ENCODE measurements at places on chromosomes 4 and X.

DNA sequence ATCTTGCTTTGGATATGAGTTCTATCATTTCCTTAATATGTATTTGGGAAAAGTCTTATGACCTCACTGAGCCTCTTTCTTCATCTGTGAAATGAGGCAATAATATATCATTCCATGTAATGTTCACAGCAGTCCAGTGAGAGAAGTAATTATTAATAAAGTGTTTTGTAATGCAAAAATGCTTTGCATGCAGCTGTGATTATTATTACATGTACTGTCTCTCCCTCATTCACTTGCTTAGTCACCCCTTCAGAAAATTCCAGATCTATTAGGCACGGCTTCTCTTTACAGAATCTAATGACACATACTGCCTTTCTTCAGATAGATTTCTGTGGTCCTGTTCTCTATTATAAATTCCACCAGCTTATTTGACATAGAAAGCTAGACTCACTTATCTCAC is 53.5 kb upstream of the FGF13 start:
- no peak for DNase-seq

- no peak for DNase-seq
Observed at GRCh38 chrX:21528076-21528475, 130.1 kb downstream of the KLHL34 start.

DNA sequence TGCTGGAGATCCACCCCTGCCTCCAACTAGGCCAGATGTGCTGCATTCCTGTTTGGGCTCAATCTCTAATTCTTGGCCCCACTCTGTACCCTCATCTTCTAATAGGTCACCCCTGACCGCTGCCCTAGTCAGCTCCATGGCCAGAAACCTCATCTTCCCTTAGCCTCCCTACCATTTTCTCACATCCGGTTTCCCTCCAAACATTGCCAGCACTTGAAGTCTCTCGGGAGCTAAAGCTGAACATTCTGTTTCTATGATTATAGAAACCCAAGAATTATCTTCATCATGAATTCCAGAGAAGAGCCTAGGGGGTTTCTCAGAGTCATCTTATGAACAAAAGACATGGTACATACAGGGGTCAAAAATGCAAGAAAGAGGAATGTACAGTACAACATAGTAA is 179.7 kb downstream of the AMELX start:
- DNase-seq, result no peak

DNA sequence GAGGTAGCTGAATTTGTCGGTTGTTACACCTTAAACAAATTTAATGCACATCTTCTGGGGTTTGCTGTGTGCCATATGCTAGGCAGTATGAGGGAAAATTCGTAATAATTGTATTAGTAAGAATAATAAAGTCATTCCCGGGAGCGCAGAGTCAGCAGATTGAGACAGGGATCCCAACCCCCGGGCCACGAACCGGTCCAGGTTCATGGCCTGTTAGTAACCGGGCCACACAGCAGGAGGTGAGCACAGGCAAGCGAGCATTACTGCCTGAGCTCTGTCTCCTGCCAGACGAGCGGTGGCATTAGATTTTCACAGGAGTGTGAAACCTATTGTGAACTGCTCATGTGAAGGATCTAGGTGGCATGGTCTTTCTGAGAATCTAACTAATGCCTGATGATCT is 114.9 kb downstream of the PCDH7 start:
- no peak for DNase-seq

DNA sequence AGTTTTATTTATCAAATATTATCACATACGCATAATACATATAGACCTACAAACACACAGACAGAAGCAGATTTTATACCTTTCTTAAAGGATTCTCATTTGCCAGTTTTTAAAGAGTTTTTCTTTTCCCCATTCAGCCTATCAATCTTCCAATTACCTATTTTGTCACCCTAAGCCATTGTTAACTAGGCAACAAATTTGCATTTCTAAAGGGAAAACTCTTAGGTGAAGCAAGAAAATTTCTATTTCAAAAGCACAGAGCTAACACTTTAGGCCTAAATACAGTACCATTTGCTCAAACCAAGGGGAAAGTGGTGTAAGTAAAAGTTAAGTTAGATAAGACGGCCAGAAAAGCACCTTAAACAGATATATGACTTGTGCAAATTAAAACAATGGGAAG is 156.6 kb downstream of the NDST3 start:
- no peak for DNase-seq

- DNase-seq, result no peak
Observed at GRCh38 chr4:117421706-117422105, 336.3 kb upstream of the TRAM1L1 start.

DNA sequence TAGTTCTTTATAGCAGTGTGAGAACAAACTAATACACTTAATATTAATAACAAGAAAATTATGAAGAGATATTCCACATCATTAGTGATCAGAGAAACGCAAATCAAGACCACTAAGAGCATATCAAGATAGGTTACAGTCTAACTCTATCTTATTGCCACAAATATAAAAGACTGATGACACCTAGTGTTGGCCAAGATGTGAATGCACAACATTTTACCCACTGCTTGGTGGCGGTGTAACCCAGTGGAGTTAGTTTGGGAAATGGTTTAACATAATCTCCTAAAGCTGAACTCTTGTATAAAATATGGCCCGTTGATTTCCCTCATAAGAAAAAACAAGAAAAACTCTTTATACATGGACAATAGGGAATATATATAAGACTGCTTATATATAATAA is 92.4 kb downstream of the SLITRK2 start:
- peak; percentile 18 for DNase-seq

- no peak for DNase-seq
Observed at GRCh38 chr4:175536852-175537453, 275.1 kb downstream of the GPM6A start.

GRCh38 chr4:83259586-83259985 is 25.0 kb downstream of the COQ2 start:
- DNase-seq, result no peak

- no peak for DNase-seq
Observed at GRCh38 chr4:74111990-74112389, 13.0 kb upstream of the CXCL2 start.

- no peak for DNase-seq
Observed at GRCh38 chrX:49089553-49089952, 9.9 kb upstream of the WDR45 start.

GRCh38 chr4:143406523-143406922 is 69.8 kb downstream of the GAB1 start:
- peak; percentile 15 for DNase-seq

DNA sequence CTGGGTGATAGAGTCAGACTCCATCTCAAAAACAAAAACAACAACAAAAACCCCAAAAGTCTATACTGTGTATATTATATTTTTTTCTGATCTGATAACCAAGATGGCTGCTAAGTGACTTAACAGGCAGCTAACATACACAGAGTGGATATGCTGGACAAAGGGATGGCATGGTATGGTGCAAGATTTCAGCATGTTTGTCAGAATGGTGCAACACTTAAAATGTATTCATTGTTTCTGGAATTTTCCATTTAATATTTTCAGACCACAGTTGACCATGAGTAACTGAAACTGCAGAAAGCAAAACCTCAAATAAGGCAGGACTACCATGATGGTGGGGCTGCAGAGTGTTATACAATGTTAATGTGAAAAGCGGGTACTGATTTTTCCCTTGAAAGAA is 6.1 kb upstream of the BOD1L1 start:
- DNase-seq, result no peak

DNA sequence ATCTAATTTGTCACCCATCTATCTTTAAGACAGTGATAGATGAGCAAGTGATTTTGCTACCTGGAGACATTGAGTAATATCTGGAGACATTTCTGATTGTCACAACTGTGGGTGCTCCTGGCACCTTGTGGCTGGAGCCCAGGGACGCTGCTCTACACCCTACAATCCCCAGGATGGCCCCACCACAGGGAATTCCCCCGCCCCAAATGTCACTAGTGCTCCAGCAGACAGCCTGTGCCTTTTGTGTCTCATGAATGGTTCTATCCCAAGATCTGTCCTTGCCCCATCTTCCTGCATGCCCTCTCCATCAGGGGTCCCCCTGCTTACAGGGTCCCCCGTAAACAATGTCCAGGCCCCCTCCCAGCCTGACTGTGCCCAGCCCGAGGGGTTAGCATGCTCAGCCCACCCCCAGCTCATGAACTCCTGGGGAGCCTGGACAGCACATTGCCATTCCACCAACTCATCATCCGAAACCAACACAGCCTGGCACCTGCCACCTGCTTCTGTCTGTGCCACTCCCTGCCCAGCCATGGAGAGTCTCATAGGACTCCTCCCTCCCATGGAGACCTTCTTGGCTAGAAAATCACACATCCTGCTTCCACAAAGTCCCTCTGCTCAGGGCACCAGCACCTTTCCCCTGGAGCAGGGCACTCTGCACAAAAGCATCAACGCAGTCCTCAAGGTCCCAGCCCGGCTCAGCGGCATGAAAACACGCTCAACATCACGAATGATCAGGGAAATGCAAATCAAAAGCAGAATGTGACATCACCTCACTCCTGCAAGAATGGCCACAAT is 5.7 kb downstream of the P2RY8 start:
- DNase-seq, result no peak

GRCh38 chr4:73751830-73752229 is 11.5 kb downstream of the CXCL8 start:
- no peak for DNase-seq

DNA sequence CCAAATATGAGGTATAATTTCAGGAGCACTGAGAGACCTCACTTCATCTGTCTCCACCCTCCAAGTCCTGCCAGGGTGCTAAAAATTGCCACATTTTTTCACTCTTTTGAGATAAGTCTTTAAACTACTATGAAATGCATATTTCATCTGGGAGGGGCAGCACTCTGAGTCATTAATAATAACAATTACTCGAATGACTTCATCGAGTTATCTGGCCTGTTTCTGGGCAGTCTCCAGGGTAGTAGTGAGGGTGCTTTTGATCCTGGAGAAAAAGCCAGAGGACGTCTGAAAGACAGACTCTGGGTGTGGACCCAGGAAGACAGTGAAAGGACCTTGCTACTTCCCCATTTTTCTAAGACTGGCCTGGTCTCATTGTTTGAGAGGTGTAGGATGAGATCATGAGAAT is 42.3 kb upstream of the SRD5A3 start:
- DNase-seq, result no peak

DNA sequence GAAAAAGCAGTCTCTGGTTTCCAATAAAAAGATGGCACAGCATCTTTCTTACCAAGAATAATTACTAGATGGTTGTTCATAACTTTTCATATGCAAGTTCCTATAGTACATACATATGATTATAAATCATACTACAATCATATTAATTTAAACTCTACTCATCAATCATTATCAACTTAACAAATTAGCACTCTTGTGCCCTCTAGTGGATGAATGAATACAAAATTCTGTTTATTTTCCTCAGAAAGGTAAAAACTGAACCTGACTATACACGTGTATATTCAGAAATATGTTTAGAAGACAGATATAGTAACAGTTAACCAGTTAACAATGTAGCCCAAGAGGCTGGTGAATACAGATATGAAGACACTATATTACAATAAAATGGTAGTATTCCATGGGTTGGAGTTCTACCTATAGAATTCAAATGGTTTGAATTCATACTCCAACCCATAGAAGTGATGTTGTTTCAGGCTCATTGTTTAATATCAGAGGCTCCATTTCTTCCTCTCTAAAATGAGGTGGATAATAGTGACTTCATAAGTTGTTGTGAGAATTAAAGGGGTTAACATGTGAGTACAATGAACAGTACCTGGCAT is 100.0 kb downstream of the ADAMTS3 start:
- no peak for DNase-seq

GRCh38 chr4:176360446-176360845 is 40.7 kb downstream of the SPCS3 start:
- no peak for DNase-seq

- no peak for DNase-seq
Observed at GRCh38 chr4:155614111-155614762, 52.4 kb upstream of the GUCY1A1 start.

DNA sequence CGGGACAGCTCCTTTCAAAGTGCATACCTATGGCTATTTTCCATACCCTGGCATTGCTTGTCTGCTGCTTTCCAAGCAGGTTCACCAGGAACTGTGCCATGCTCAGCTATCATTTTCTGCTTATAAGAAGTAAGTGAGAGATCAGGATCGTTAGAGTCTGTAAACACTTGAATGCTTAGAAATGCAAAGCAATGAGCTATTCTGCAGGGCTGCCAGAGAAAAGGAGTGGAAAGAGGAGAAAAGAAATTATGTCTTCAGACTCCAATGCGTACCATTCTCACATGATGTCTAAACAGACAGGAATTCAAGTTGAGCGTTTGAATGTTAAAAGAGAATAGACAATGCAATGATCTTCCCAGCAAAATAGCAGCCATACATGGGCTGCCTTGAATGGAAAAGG is 245.5 kb upstream of the SLC7A11 start:
- DNase-seq, result no peak

GRCh38 chr4:8275548-8275910 is 6.0 kb downstream of the HTRA3 start:
- DNase-seq, result no peak

DNA sequence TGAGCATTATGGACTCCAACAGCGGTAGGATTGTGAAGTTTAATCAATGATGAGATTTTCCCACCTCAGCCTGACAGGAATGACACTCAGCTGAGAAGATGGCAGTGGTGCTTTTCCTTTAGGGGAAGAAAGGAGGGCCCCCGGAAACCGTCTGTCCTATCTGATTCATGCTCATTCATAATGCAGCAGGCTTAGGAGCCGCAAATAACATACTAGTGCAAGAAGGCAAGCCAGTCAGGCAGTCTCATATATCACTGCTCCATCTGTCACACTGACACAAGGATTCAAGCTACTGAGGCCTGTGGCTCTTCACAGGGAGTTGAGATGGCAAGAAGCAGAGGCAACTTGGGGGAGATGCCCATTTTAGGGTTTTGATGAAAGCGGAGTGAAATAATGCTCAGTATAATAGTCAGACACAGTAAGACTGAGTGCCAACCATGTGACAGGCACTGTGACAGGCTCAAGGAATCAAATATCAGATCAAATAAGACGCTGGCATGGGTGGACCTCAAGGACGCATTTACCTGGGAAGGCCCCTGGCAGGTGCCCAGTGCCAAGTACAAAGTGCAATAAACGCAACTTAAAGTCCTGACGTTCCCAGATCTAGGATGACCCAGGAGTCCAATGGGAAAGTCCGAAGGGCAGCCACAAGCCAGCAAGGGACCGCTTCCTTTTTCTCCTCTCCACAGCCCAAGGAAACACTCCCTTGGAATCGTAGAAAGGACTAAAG is 63.4 kb downstream of the FHDC1 start:
- no peak for DNase-seq

- no peak for DNase-seq
Observed at GRCh38 chrX:1686642-1687041, 71.8 kb downstream of the ASMT start.

GRCh38 chrX:67619253-67619652 is 75.4 kb downstream of the AR start:
- no peak for DNase-seq

GRCh38 chr4:54371173-54371572 is 142.1 kb downstream of the PDGFRA start:
- DNase-seq, result no peak

DNA sequence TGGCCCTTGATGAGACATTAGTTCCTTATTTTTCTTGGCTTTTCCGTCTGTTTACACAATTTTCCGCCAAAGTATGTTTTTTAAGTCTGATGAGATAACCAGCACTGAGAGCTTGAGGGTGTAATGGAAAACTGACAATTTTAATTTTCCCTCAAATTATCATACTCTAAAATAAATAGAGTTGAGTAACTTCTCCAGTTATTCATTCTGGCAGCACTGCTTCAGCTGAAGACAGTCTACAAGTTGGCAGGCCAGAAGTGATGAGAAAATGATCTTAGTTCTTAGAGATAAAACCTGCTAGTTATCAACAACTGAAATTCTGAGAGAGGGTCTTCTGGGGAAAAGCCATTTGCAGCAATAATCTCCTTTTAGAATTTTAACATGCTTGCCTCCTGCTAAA is 241.6 kb upstream of the TET2 start:
- DNase-seq, result no peak

Measured in hypothalamus (tissue), 51 donors.